Ovary (tissue), 10 donors: ENCODE measurements at places on chromosomes 3 and 15. TPM values are rescaled to one million over a fixed set of nuclear protein-coding genes. Genes with fewer than 3 reads are reported as not detected.

GRCh38 chr15:59996298-59997041 lies 7.6 kb upstream of the FOXB1 start:
- DNase-seq, result no peak

Gene WNT5A
- total RNA-seq, result 18.3 TPM

Gene SPINK8
- not detected for total RNA-seq

DNA sequence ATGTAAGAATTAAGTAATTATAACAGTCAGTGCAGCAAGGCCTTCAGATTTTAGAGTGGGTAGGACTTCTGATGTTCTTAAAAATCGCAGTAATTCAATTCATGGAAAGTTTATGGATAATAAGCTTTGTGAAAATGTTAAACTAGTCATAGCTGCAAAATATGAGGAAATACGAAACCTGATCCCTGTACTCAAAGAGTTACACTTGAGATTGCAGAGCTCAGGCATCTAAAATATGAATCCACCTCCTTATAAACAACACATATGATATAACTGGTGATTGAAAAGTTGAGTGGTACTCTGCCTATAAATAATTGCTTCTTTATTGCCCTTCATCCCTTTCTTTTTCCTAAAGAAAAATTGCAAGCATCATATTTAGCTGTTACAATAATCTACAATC lies 473.3 kb downstream of the OTOL1 start:
- DNase-seq, result no peak

- DNase-seq, result no peak
These were observed 1.9 kb downstream of the VGLL4 start for GRCh38 chr3:11641683-11642430.

- DNase-seq, result no peak
These were observed 1242.2 kb downstream of the OTOL1 start for GRCh38 chr3:162738784-162739183.

Gene HHLA2
- not detected for total RNA-seq
